Lower leg skin (tissue), 4 donors: ENCODE measurements at places on chromosomes 1 and 21. TPM values are rescaled to one million over a fixed set of nuclear protein-coding genes. Genes with fewer than 3 reads are reported as not detected.

Gene ADGRL4
- total RNA-seq, result 8.6 TPM

Gene RHD
- total RNA-seq, result not detected

Gene ANP32E
- total RNA-seq, result 12.3 TPM

Gene TSPAN1
- 6.2 TPM for total RNA-seq

Gene ITPKB
- 57.2 TPM for total RNA-seq

Gene FMO5
- total RNA-seq, result 17.2 TPM

Gene OR10X1
- not detected for total RNA-seq

- no peak for DNase-seq
These were observed 17.3 kb downstream of the ENAH start for GRCh38 chr1:225635649-225636048.

- no peak for DNase-seq
These were observed 3.7 kb upstream of the PEX11B start for GRCh38 chr1:145922266-145922665.

DNA sequence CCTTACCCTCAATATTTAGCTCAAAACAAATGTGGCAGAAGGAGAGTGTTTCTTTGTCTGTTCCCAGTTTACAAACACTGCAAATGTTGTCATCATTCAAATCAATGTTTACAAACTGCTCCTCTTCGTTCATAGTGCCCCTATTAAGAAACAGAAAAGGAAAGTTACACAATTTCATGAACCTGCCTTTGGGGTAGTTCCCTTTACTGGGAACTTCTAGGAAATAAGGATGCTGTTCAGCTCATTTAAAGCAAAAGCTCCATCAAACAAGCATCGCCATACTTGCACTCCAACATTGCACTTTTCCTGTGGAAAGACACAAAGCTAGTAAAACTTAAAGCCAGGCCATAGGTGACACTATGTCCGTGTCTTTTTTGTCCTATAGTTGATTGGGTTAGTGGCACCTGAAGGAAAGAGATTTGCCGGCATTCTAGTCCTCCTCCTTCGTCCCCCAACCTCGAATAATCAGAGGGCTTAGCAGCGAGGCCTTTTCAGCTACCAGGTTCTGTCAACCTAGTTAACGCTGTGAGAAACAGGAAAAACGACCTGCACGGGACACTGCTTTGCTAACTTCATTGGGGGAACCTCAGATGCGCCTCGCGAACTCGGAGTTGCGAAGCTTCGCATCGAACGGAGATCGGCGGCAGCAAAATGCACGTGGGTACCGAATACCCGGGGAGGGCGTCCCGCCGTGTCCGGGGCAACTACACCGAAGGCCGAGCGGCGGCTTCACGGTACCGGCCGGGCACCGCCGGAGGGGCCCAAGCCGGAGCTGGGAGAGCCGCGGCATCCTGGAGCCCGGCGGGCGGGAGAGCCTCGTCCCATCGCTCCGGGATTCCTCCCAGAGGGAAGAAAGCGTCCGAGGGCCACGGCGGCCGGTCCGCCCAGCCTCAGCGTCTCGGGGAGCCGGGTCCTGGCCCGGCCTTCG, 706 bp downstream of the C21orf91 start:
- DNase-seq, result peak; percentile 21

DNA sequence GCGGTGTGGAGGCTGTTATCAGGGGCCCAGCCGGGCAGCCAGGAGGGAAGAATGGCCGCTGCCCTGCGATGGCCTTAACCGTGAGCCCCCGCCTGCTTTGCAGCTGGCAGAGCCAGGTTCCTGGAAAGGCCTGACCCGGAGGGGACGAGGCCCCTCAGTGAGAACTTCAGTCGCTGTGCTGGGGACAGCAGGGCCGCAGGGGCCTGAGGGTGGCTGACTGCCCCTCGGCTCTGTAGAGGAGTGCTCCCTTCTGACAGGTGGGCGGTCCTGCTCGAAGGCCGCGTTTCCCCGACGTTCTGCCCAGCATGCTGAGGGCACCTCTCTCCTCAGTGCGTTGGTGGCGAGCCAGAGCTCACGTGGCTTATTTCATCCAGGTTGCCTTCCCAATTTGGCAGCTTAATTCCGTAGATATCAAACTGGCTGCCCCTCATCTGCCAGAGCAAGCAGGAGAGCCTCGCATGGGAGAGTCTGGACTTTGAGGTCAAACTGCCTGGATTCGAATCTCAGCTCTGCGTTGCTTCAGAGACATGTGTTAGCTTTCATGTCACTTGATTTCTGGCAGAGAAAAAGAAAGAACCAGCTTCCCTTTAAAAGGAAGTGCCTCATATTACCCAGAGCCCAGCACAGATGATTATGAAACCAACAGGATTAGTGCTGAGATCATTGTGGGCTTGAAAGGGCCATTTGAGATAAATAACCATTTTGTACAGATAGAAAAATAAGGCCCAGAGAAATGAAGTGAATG, 239.8 kb downstream of the SDCCAG8 start:
- DNase-seq, result no peak

- no peak for DNase-seq
These were observed 23.8 kb upstream of the IFNAR1 start for GRCh38 chr21:33300701-33301631.

- DNase-seq, result peak; percentile 80
These were observed 2.6 kb downstream of the C1orf116 start for GRCh38 chr1:207029701-207030521.

- DNase-seq, result no peak
These were observed 2.2 kb downstream of the AJAP1 start for GRCh38 chr1:4656533-4657140.

- peak; percentile 40 for DNase-seq
These were observed 19.3 kb upstream of the KLHDC8A start for GRCh38 chr1:205375835-205376545.

GRCh38 chr1:175862408-175862807, 119.0 kb upstream of the TNR start:
- DNase-seq, result no peak

DNA sequence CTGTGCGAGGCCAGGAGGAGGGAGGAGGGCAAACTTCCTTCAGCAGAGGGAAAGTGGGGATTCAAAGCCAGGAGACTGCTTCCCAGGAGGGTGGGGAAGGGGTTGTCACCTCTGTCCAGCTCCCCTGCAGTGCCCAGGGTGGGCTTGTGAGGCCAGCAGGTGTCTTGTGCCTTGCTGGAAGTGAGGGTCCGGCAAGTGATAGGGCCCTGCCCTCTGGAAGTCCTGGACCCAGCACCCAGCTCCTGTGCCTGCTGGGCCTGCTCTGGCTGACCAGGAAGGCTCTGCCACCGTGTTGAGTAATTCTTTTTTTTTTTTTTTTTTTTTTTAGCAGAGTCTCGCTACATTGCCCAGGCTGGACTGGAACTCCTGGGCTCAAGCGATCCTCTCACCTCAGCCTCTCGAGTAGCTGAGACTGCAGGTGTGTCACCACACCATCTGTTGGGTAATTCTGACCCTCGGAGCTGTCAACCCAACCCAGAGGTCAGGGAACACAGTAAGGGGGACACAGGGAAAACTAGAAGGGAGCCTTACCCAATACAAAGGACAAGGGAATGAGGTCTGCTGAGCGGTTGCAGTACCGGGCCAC, 1.0 kb downstream of the BEST4 start:
- no peak for DNase-seq

DNA sequence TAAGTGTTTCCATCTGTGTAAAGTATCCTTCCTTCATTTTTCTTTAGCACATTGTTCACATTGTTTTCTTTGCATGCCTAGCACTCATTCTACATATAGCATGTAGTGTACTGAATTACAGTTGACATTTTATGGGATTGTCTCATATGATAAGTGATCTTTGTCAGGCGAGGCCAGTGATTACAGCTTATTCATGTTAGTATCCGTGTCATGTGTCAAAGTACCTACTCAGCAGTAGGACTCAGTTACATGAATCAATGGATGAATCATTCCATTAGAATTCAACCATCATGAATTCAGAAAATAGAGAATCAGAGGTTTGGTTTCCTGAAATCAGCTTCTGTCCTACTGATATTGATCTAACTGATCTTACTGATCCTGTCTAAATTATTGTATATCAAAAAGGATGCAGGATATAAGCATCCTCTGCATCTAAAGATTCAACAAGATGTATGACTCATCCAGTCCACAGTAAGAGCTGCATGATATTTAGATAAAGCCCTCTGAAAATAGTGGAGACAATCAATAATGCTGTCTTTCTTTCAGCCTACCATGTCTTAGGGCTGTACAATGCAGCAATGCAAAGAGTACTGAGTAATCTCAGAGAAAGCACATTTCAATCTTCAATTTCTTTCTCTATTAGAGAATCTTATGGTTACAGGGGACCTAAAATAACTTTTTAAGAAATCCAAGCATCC, 20.7 kb upstream of the HRNR start:
- no peak for DNase-seq

DNA sequence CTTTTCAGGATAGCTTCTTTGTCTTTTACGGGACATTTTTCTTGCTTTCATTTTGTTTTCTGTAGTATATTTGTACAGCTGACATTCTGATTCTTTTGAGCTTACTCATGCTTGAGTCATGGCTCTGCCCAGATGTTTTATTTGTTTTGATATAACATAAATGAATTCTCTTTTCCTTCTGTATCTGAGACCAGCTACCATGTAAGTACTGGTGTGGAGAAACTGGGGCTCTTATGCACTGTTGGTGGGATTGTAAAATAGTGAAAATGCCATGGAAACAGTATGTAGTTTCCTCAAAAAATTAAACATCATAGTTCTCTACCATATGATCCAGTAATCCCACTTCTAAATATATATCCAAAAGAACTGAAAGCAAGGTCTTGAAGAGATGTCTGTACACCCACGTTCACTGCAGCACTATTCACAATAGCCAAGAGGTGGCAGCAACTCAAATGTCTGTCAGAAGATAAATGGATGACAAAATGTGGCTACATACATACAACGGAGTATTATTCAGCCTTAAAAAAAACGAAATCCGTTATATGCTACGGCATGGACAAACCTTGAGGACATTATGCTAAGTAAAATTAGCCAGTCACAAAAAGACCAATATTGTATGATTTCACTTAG, 61.4 kb downstream of the EIF2B3 start:
- no peak for DNase-seq

DNA sequence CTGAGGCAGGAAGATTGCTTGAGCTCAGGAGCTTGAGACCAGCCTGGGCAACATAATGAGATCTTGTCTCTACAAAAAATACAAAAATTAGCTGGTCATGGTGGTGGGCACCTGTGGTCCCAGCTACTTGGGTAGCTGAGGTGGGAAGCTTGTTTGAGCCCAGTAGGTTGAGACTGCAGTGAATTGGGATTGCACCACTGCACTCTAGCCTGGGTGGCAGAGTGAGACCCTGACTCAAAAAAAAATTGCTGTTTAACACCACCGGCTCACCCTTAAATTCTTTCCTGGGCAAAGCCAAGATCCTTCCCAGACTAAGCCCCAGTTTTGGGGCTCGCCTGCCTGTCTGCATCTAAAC, 6.6 kb upstream of the NSUN4 start:
- DNase-seq, result no peak

- DNase-seq, result no peak
These were observed 622 bp upstream of the TMPRSS2 start for GRCh38 chr21:41508415-41509144.

- no peak for DNase-seq
These were observed 6.5 kb upstream of the SDHB start for GRCh38 chr1:17060306-17060749.

DNA sequence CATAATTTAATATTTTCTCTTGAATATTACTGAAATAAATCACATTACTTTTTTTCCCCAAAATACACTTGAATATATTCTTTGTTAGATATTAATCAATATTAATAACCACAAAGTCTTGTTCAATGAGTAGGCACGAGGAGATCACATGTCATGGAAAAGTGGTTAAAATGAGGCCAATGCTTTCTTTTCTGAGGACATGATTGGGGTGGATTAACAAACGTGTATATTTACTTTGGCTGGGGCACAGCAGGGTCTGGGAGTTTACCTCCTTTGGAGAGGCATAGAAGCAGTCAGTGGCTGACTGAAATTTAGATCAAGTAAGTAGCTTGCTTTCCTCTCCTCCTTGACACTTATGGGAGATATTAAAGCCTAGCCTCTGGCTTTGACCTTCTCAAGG, 664.3 kb upstream of the B3GALT2 start:
- DNase-seq, result no peak

GRCh38 chr1:196405839-196406238, 202.4 kb downstream of the KCNT2 start:
- DNase-seq, result no peak
